ENCODE measurements at places on chromosomes 11 and 22. TPM values are rescaled to one million over a fixed set of nuclear protein-coding genes. Genes with fewer than 3 reads are reported as not detected.

The OR51E2 gene
- polyA plus RNA-seq, result 2.0 TPM

The ANKRD13D gene
- polyA plus RNA-seq, result 29.3 TPM

The TMPRSS5 gene
- 0.27 TPM for polyA plus RNA-seq

DNA sequence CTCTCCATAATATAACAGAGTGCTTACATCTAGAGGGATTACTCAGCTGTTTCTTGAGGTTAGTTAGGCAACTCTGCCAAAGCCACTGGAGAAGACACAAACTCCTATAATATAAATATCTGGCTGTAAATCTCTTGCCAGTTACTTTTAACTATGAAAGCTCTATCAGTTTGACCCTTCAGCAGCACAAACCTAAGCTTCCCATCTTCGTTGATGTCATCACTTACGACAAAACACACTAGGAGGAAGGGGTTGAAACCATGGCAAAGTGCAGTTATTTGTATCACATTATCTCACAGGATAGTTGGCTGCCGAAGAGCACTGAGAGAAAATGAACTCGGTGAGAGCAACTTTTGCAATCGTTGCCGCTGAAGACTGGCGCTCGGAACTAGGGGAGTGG is 922.1 kb downstream of the OPCML start:
- no peak for DNase-seq

DNA sequence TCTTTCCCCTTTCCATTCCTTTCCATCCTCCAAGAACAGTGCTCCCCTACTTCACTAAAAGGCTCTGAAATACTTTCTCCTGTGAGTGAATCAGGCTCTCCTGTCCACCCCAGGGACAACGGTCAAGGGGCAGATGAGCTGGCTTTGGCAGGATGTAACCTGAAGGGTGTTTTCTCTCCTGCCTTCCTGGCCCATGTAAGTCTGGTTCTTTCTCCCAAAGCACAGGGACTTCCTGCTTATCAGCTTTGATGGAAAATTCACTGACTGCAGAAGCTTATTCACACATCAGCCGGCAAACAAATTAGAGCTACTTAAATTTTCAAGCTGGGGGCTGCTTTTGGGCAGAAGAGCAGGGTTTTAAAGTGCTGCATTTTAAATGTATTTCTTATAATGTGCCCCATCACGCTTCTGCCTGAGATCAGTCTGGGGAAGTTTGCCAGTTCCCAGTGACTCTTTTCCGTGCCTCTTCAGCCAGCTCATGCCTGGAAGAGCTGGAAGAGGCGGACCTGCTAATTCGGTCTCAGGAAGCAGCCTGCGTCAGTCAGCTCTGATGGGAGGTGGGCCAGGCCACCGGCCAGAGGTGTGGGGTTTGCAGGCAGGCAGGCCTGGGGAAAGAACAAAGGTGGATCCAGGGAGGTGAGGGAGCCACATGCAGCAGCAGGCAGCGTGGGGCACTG is 140.4 kb upstream of the TBCEL start:
- no peak for DNase-seq

GRCh38 chr11:115874843-115875242 is 370.6 kb upstream of the CADM1 start:
- DNase-seq, result no peak

DNA sequence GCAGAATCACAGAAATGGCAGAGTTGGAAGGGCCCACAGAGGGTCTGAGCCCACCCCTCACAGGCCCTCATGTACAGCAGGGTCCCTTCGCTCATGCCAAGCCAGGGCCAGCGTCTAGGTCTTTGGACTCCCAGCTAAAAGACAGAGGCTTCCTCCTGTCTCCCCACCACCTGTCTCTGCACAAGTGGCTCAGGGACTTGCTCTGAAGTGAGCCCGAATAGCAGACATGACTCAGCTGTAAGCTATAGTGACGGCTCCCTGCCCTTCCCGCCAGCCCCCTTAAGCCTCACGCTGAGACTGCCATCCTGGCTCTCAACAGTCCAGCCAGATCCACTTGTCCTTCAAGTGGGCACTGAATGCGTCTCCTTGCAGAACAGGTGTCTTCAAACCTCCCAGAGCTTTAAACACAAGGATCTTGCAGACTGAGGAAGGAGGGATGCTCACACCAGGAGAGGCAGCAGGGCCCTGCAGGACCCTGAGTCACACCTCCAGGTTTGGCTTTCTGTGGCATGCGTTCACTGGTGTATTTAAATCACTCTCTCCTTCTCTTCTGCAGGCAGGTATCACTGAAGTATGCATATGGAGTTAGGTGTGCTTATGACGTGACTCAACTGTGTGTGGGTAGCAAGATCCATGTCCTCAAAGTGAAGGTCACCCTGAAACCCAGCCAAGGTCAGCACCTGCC is 154.9 kb downstream of the CACNA1I start:
- no peak for DNase-seq

DNA sequence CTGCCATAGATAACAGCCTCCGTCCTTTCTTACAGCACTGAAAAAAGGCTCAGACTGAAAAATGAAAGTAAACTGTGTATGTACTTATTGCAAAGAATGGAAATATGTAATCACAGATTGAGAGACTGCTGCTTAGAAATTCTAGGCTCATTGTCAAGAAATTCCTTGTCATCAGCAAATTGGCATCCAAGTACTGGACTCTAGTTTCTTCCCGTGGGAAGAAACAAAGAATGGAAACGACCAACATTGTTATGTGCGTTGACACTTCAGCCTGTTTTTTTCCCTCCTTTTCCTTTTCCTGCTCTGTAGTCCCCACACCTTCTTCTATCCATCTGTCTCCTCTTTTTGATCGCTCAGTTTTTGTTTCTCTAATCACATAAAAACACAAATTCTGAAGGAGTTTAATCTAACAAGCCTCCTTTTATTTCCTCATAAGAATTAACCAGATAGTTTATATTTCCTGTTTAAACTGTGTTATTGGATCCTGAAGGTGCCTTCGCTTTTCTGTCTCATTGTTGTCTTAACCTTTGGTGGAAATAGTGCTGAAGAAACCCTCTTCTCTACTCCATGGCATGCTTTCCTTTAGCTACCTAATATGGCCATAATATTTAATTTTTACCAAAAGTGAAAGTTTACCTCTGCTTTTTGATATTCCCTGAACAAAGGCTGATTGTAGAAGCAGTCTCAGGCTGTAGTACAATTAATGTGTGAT is 20.0 kb upstream of the CASP12 start:
- DNase-seq, result no peak

- DNase-seq, result no peak
Observed at GRCh38 chr11:29333993-29334775, 682.6 kb downstream of the KCNA4 start.

GRCh38 chr11:93268287-93269040 is 62.1 kb upstream of the DEUP1 start:
- DNase-seq, result no peak

- no peak for DNase-seq
Observed at GRCh38 chr22:46750863-46751443, 11.5 kb upstream of the TBC1D22A start.

DNA sequence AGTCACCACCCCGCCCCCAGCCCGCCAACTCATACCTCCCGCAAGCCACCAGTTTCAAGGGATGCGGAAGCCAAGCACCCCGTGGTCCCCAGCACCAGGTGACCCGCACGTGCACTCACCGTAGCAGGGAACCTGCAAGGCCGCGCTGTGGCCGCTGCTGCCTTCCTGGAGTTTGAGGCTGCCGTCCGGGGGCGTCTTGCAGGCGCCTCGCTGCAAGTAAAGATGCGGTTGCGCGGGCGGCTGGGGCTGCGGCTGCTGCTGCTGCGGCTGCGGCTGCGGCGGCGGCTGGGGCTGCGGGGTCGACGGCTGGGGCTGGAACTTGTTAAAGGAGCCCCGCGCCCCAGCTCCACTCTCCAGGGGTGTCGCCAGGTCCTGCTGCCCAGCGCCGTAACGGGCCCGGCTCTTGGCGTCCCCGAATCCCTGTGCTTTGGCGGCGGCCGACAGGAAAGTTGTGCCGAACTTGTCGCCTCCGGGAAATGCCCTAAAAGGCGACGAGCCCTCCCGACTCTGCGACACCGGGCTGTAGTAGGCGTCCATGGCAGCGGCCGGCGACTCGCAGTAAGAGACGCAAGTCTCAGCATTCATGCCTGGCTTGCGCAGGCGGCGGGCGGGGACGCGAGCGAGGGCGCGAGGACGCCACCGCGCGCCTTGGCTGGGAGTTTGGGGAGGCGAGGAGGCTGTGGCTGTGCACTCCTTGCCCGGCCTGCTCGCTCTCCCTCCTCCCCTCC is at the start of gene ALX4:
TSS of gene ALX4 (minus strand) at position 662 of the 728 bp plus-strand sequence. CDS start at position 585, 77 bp downstream.
- DNase-seq, result no peak

DNA sequence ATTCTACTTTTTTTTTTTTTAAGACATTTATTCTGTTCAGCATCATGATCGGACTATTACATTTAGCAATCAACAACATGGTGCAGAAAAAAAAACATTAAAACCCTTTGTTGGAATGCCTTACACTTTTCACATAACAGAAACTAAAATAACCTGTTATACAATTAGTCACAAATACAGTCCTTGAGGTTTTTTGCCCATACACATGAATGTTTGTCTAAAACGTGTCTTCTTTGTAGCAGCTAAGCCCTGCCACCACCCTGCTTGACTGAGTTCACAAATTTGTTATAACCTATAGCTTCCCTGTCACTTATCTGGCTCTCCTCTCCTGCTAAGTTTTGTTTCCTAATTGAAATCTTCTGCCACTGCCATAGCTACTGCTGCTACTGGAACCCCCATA is 75.4 kb upstream of the ARHGAP20 start:
- no peak for DNase-seq

Measured in ovary (tissue), 10 donors.